ENCODE measurements at places on chromosomes 4 and X. TPM values are rescaled to one million over a fixed set of nuclear protein-coding genes. Genes with fewer than 3 reads are reported as not detected.

DNA sequence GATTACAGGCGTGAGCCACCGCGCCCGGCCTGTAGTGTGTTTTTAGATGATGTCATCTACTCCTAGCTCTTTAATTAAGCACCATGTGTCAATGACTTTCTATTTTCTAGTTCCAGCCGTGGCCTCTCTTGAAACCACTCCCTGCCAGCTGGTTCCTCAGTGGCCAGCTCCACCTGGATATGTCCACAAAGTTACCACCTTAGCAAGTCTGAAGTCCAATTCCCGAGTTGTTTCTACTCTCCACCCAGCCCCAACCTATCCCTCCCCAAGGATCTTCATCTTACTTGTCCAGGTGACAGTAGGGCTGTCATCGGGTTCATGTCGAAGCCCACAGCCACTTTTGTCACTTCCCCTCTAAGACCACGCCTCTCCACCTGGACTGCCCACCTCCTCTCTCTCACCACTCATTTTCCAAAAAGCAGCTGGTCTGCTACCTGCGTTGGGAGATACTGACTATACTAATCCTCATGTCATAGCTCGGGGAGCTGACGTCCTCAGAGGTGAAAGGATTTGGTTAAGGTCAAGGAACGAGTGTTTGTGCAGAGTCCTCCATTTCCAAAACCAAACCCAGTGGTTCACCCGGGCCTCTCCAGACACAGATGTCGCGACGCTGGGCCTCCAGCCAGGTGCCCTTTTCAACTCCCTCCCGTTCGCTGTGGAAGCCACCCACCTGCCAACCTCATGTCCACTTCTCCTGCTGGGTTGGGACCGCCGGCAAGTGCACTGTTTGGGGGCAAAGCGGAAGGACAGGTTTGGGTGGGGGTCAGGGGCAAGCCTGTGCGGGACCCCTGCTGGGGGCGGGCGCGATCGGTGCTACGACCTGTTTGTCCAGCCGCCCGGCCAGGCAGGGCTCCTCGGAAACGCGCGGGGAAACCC is 704 bp downstream of the FAM3A start:
- no peak for DNase-seq

- no peak for DNase-seq
These were observed 396.5 kb downstream of the PRDM5 start for GRCh38 chr4:120526033-120526432.

DNA sequence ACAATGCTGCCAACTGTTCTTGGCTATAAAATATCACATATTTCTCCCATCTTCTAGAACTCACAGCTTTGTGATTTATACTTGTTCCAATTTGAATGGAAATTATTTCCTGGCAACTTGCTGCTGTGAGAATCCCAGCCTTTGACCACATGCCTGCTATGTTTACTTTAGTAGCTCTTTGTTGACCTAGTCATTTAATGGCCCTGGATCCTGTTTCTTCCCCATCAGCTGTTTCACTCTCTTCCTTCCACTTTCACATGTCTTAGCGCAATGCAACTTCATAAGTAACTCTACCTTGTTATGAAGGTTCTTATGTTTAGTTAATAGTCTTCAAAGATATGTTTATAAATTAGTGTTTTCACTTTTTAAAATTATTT is 1973.6 kb upstream of the AGA start:
- no peak for DNase-seq

DNA sequence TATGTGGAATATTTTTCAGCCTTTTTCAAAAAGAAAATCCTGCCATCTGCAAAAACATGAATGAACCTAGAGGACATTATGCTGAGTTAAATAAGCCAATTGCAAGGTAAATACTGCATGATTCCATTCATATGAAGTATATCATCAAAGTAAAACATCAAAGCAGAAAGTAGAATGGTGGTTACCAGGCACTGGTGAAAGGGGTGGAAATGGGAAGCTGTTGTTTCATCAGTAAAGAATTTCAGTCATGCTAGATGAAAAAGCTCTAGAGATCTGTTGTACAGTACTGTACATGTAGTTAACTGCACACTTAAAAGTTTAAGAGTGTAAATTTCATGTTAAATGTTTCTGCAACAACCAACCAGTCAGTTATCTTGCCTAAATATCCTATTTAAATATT is 196.8 kb upstream of the ADGRL3 start:
- DNase-seq: no peak

DNA sequence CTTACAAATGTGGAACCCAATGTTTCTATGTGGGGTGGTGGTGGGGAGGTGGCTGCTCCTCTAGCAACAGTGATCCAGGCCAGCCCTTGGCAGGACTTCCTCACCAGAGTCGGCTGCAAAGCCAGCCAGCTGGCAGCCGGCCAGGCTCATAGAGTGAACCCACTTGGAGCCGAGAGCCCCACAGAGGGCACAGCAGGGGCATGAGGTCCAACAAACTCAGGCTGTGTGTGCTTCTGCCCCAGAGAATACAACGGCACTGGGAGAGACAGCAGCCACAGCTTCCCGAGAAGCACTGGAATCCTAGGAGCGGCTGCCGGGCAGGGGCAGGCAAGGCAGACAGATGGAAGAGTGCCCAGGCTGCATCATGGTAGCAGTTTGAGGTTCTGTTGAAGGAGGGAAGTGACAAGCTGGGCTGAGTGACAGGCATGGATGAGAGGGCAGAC is 23.5 kb upstream of the SOWAHD start:
- DNase-seq: no peak

- no peak for DNase-seq
These were observed 23.8 kb downstream of the FLNA start for GRCh38 chrX:154350429-154351182.

- no peak for DNase-seq
These were observed 114.4 kb upstream of the STOX2 start for GRCh38 chr4:183790661-183791060.

- no peak for DNase-seq
These were observed 6.1 kb upstream of the IGFBP7 start for GRCh38 chr4:57116245-57116644.

DNA sequence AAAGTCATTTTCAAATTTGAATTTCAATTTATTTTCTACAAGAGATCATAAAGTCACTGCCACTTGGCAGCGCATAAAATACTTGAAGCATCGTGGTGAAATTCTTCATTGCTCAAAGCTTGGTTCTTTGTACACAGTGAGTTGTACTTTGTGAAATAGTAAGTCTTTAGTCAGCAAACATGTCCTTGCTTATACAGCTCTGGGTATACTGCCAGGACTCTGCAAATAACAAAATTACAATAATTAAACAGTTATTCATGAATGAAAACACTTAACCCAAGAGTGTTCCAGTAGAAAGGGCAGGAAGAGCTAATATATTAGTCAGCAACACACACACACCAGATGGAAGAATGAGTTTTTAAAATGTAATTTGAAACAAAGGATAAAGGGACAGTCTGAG is 1300.9 kb upstream of the DIAPH2 start:
- DNase-seq: no peak

GRCh38 chrX:25019707-25020390 is 4.1 kb upstream of the ARX start:
- DNase-seq: peak; percentile 20

- DNase-seq: no peak
These were observed 1.0 kb upstream of the MED12 start for GRCh38 chrX:71117358-71117757.

DNA sequence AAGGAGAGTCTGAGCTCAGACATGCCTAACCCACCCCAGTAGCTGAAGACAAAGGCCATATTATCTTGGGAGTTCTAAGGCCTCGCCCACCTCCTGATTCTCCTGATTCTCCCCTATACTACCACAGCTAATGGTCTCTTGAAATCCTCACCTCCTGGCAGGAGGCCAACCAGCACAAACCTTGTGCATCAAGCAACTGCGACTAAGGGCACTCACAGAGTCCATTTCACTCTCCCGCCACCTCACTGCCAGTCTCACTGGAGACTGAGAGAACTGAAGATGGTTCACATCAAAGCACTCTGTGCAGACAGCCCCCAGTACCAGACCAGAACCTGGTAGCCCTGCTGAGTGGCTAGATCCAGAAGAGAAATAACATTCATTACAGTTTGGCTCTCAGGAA is 102.1 kb upstream of the KLF8 start:
- no peak for DNase-seq

- DNase-seq: no peak
These were observed 4.7 kb upstream of the FATE1 start for GRCh38 chrX:151711154-151711553.

- no peak for DNase-seq
These were observed 75.9 kb downstream of the FIP1L1 start for GRCh38 chr4:53453385-53453784.

GRCh38 chr4:65552057-65552456 is 118.2 kb downstream of the EPHA5 start:
- no peak for DNase-seq

DNA sequence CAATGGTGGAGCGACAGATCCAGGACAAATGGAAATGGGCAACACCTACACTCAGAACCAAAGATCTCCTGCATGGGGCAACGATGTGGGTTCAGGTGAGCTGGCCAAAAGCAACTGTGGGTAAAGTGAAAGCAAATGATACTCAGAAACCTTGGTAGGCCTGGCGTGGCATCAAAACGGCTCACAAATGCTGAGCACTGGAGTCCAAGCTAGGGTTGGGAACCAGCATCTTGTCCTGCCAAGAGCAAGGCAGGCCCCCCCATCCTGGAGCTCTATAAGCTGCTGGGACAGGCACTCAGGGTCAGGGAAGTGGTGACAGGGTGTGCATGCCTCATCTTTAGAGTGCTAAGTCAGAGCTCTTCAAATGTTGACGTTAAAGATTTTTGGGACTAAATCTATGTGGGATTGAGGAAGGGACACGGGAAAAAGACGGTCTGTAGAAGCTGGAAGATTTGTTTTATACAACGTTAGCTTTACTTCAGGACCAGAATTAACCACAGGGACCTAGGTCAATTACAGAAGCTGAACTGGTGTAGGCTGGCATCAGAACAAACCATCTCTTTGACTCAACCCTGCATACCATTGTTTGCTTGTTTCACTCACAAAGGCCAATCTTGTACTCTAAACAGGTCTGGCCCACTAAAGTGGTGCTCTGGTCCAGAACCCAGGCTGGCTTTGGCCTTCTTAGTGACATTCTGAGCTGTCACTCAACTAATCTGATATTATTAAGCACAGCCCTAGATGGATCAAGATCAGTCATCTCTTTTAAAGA is 10.7 kb downstream of the ATP8A1 start:
- no peak for DNase-seq

DNA sequence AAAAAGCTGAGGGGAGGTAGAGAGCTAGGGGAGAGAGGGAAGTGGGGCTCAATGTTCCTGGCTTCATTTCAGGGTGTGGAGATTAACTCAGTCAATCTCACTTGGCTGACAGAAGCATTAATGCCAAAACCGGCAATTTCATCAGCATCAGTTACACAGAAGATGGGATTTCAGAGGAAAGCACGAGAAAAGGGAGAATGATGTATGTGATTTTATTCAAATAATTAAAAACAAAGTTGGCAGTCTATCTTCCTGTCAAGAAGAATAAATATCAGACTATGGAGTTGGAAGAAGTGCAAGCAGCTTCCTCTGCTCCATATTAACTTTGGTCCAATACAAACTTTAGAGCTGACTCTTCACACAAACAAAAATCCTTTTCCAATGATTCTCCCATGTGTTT is 29.6 kb upstream of the HCCS start:
- no peak for DNase-seq

GRCh38 chrX:33205321-33205720 is 6.0 kb downstream of the DMD start:
- DNase-seq: no peak

- DNase-seq: no peak
These were observed 203.4 kb downstream of the MAML3 start for GRCh38 chr4:139950568-139950967.

- DNase-seq: no peak
These were observed 679.3 kb downstream of the FAT4 start for GRCh38 chr4:125994024-125994423.

GRCh38 chrX:55357236-55357635 is 92.5 kb upstream of the PAGE3 start:
- no peak for DNase-seq

GRCh38 chrX:25389266-25389665 is 373.5 kb upstream of the ARX start:
- DNase-seq: no peak

GRCh38 chrX:149021159-149021558 is 483.9 kb downstream of the IDS start:
- no peak for DNase-seq

GRCh38 chrX:153226344-153227185 is 47.5 kb downstream of the MAGEA1 start:
- DNase-seq: no peak

DNA sequence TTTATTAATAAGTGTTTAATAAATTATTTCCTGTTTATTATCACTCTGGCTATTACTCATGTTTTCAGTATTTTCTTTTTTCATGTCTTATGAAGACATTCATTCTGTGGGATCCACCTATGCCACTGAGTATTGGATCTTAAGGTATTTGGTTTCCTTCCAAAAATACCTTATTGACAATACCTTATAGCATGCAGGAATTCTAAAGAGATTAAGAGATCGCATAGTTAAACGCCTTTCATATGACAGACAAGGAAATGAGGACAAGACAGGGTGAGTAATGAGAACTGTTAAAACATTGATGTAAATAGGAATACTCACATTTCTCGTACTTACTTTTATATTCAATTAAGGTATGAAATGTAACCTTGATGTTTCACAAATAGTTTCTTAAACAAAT is 38.2 kb upstream of the TMPRSS11B start:
- no peak for DNase-seq

- no peak for DNase-seq
These were observed 39.3 kb upstream of the PDK3 start for GRCh38 chrX:24425806-24426205.

- DNase-seq: no peak
These were observed 88.3 kb upstream of the PDLIM3 start for GRCh38 chr4:185623444-185624258.

- DNase-seq: no peak
These were observed 73.8 kb downstream of the MFAP3L start for GRCh38 chr4:169952236-169953002.

Gene MAGEA1
- total RNA-seq: not detected

Gene FAT4
- total RNA-seq: 110 TPM

Gene PAGE1
- 0.41 TPM for total RNA-seq

Gene MYOZ2
- total RNA-seq: 0.41 TPM

Gene GPR50
- not detected for total RNA-seq

Gene CCKAR
- total RNA-seq: not detected

Gene GAGE12H
- not detected for total RNA-seq

Gene FAM236B
- not detected for total RNA-seq

Gene KDR
- total RNA-seq: 11.0 TPM

Gene CCDC158
- total RNA-seq: 6.1 TPM

Gene PRR32
- not detected for total RNA-seq

Gene PNMA6A
- 23.2 TPM for total RNA-seq

Gene BTK
- total RNA-seq: 0.41 TPM

Gene BGN
- total RNA-seq: 1.6 TPM

Gene DIPK2B
- total RNA-seq: 1.6 TPM

Gene CXCL8
- total RNA-seq: 0.41 TPM

All from frontal cortex (tissue), 4 donors.